ENCODE measurements at places on chromosomes 7 and 10.

GRCh38 chr7:85821926-85822325, 635.1 kb upstream of the SEMA3D start:
- no peak for DNase-seq

DNA sequence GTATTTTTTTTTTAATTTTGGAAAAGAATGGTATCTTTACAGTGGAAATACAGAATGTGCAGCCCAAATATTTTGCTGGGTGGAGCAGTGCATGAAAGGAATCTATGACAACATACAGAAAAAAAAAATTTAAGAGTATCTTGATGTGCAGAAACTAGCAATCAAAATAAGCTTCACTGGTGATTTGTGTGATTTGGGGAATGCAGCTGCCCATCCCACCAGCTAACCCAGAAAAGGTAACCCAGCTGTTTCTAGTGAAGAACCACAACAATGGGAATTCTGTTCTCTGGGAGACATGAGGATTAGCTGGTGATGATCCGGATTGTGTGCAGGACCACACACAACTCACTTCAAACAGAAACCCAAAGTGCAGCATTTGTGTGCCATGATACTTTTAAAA, 375.5 kb downstream of the SEMA3D start:
- DNase-seq = no peak

DNA sequence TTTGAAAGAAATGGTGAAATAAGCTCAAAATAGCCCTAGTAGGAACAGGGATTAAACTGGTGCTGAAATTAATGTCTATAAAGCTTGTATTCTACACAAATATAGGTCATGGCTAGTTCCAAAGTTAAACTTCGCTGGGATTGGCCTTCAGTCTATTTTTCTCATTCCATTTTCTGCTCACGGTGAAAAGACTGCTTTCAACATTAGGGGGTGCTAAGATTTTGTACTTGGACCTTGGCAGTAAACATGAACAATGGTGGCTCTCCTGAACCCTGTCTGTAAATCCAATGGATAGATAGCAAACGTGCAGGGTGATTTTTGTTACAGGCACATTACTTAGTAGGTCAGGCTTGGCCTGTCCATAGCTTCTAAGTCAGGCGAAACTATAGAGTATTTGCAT, 36.0 kb upstream of the RSU1 start:
- no peak for DNase-seq

DNA sequence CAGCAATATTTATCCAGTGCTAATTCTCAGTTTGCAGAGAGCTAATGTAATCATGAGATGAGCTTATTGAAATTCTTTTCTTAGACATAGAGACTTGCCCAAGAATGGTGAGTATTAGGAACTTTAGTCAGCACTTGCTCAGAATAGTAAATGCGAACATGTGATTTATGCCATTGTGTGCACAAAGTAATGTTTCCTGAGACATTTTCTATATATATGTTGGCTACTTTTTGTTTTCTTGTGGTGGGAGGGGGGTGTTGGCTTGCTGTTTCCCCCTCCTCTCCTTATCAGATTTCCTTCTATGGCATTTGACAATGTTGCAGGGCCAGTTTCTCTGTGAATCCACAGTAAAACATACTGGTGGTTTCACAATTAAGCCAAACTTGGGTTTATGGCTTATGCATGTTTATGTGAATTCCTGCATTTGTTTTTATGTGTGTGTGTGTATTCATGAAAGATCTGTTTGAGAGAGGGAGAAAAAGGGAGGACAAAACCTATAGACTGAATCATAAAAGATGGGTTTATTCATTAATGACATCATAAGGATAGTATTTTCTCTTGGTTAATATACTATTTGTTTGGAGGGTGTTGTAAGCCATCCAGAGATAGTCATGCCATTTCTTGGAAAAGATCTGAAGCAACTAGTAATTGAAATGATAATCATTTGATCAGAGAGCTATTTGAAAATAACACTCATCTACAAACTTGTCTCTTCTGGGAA, 36.3 kb downstream of the ARID5B start:
- no peak for DNase-seq

- DNase-seq = no peak
Measured at GRCh38 chr7:128167042-128167701, 73.9 kb upstream of the LEP start.

DNA sequence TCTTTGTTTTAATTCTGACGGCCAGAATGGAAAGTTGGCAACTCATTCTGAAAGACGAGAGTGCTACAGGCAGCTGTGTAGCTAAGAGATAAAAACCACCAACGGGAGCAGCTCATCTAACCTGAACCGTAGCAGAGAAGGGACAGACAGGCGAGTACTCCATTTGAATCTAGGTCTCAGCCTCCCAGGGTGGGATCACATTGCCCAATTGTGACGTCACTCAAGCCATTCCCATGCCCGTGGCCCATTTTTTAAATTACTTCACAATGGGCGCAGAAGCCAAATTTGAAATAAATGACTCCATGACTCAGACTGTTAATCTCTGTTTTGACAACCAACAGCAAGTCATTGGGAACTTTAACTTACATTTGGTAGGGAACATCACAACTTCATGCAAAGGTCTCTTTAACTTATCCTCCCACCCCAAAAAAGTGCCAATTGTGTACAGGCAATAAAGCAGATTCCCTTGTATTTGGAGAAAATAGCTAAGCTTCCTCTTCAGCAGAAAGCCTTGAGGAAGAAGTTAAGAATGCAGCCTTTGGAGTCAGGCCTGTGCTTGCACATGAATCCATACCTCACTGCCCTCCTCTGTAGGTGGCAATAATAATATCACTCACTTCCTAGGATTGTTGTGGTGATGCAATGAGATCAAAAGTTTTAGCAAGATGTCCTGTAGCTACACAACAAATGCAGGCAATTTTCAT, 93.2 kb upstream of the KIF5B start:
- DNase-seq = no peak

- DNase-seq = no peak
Measured at GRCh38 chr7:79118143-79118542, 335.3 kb downstream of the MAGI2 start.

GRCh38 chr10:113099431-113100183, 149.6 kb downstream of the TCF7L2 start:
- no peak for DNase-seq

GRCh38 chr7:143410521-143411004, 1.9 kb upstream of the EPHA1 start:
- DNase-seq = no peak

GRCh38 chr10:68955355-68955831, 577 bp upstream of the DDX21 start:
- peak; percentile 7 for DNase-seq

- DNase-seq = no peak
Measured at GRCh38 chr7:134640842-134641715, 5.6 kb upstream of the BPGM start.

DNA sequence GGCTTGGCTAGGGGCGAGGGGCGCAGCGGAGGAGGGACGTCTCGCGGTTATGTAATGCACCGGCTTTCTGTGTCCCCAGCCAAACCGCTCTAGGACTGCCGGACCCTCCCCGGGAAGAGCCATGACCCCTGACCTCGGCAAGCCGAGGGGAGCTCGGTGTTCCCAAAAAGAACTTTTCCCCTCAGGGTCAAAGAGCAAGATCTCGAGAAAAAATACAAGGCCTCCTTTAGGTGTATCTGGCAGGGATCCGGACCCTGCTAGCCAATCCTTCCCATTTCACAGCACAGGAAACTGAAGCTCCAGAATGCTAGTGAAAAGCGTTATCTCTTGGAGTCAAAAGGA, 590 bp upstream of the SLC16A12 start:
- DNase-seq = no peak

DNA sequence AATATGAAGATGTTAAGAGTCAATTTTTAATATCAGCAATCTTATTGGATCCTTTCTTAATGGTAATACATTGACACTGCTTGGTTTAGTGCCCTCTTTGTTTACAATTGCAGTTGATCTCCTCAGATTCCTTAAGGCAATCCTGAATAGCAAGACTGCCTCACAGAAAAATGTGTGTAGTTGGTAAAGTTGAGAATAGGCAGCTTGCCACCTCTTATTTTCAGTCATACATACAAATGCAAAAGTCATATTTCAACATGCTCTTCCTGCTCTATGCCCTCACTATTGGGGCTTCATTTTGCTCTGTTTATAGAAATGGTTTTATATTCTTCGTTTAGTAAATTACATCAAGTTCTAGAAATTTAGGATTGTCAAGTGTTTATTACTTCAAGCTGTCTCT, 661.1 kb upstream of the ANKRD30A start:
- no peak for DNase-seq

DNA sequence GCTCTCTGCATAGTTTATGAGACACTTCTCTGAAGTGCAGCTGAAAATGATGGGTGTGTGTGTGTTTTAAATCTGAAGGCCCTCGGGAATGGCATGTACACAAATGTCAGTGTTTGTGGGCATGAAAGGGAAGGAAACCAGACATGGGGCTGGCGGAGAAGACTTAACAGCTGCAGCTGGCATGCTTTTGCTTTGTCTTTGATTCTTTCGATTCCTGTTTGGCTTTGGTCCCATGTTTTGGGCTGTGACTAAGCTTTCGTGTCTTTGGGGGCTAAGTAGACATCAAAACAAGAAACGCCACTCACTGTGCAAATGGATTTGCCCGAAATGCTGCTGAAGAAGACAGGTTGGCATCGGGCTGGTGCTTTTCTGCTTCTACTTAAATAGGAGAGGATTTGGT, 179.3 kb downstream of the PFKFB3 start:
- peak; percentile 18 for DNase-seq

DNA sequence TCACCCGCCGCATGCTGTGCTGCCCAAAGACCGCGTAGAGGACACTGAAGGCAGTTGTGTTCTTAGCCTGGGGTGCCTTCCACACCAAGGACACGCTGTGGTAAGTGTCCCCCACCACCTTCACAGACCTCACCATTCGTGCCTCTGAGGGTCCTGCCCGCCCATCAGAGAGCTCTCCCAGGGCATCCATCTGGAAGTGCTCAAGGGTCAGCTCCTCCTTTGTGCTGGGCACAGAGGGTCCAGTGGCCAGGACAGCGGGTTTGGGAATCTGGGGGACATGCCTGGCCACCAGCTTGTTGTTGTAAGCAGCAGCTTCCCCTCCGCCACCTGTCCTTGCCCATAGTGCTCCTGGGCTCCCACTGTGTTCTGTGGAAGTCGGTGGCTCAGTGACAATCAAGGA, 7.0 kb upstream of the LRIT2 start:
- DNase-seq = no peak

All from activated T-cell treated with anti-CD3 and anti-CD28 coated beads for 4 hours (primary cell).